Small intestine (tissue), 16 donors: ENCODE measurements at places on chromosomes 2 and 18.

DNA sequence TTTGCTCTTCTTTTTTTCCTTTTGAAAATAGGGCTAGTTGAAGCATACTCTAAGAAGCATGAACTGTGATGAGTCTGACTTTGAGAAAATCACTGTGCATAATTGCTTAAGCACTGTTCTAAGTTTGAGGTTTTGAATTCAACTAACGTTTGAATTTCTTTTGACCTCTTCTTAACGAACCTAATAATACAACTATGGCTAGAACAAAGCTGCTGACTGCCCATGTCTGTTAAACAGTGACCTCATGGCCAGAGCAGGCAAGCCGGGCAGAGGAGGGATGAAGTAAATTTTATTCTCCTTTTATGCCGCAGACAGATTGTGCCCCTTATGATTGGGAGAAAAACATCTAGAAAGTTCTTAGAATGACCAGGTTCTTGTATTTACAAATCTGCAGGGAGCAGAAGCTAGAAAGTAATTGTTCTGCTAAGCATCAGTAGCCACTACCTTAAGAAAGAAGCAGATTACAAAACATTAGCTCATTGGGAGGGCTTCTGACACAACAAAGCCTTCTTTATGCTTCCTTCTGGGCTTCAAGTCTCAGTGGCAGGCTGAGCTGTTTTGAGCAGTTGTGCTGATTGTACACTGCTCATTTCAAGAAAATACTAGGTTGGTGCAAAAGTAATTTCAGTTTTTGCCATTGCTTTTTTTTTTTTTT is 97.8 kb upstream of the RASGRP3 start:
- no peak for DNase-seq

DNA sequence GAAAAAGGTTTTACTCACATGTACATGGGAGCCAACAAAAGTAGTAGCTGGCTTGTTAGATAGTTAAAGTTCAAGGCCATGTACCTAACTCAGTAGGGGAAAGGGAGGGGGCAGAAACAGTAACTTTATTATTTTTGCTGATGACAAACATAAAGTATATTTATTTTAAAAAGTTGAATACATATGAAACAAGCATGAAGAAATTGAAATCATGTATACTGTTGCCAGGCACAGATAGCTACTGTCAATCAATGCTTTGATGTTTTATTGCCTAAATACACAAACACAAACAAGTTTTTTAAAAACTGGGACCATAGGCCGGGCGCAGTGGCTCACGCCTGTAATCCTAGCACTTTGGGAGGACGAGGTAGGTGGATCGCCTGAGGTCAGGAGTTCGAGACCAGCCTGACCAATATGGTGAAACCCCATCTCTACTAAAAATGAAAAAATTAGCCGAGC is 7.6 kb upstream of the PSD4 start:
- DNase-seq = no peak

DNA sequence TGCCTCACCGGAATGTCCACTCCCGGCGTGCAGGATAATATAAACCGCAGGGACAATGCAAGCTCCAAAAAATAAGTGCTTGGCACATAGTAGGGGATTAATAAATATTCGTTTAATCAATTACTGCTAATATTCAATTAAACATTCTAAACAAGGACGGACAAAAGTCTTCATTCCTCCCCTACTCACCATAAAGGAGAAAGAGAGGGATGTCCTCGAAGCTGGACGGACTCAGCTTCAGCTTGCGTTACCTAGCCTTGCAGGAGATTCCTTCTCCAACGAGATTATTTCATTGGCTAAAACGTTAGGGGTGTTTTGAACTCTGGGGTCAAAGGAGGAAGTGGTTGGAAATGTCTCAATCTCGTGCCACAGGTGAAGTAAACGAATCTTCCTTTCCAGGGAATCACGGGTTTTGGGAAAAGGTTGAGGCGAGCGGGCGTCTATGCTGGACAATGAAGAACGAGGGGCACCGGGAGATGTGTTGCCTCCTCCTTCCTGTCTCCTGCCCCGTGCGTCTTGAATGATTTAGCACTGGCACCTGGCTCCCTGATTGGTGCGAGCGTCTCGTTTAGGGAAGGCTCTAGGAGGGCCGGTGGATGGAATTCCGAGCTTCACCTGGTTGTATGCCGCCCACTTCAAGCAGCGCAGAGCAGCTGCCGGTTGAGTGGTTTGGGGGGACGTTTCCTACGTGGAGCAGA is 2.0 kb upstream of the GAD1 start:
- DNase-seq = no peak

DNA sequence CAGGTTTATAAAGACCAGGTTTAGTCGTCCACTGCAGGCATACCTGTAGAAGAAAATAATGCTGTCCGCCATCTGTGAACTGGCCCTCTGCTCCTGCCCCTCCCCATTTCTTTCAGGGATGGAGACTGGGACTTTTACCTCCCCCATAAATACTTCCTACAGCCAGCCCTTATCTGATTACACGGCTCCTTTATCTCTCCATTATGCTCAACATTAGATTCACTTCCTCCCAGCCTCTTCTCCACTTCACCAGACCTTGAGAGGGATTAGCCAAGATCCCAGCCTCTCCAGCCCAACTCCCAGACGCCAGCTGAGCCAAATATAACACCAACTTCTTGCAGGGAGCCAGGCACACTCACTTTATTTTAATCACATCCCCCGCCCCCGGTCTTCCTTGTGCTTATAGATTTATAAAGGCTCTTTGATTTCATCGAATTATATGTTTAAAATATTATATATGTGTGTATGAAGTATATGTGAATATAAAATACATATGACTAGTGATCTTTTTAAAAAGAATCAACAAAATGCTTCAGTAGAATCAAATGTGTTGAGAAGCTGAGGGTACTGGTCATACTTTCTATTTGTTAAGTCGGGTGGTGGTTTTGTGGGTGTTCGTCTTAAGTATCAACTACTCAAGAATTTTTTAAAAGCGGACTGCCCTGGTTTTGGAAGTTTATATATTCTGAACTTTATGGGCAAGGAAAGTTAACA is 81.0 kb downstream of the SPRED2 start:
- peak; percentile 66 for DNase-seq

GRCh38 chr2:20597860-20598183 is 53.1 kb downstream of the HS1BP3 start:
- no peak for DNase-seq

- DNase-seq = no peak
Observed at GRCh38 chr18:44859263-44859662, 178.6 kb downstream of the SETBP1 start.

DNA sequence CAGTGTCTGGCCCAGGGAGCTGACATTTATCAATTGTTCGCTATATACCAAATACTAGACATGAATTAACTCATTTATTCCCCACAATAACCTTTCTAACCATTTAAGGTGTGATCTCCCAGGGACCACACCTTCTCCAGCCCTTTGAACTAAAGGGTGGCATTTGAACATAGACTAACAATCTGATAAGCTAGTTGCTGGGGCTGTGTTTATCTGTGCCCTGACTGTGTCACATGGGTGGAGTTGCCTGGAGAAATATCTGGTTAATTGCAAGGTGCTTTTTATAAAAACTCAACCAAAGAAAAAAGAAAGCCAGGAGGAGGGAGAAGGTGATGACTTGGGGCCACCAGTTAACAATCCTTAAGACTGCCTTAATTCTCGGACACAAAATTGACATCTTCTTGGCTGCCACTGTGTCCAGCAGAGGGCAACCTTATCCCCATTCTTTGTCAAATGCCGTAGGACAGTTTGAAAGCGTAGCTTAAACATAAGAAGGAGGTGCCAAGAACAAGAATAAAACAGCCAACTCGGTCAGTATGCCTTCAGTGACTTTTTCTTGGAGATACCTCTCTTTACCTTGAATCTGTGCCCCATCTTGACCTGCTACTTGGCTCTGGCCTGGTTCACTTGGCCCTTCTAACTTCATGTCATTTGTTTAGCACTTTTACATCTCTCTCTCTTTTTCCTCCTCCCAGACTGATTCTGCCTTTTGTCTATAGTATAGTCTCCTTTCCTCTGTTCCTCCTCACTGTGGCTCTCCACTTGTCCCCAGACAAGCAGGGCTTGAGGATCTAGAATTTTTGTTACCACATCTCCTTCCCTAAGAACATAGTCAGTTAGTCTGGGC is 183.4 kb downstream of the MYO3B start:
- DNase-seq = peak; percentile 79

DNA sequence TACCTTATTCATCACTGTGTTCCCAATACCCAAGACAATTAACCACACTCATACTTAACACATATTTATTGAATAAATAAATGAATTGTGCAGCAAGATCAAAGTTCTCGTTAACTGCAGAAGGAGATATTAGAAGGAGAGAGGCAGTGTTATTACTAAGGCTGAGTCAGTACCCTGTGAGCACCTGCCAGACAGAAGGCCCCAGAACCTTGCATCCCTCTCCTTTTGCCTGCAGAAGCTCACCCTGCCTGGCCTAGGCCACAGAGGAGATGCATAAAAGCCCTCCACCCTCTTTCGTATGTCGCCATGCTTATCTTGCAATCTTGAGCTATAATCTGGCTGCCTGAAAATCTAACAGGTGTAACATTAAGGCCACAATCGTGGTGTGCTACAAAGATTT is 20.5 kb upstream of the RNF149 start:
- DNase-seq = peak; percentile 72

DNA sequence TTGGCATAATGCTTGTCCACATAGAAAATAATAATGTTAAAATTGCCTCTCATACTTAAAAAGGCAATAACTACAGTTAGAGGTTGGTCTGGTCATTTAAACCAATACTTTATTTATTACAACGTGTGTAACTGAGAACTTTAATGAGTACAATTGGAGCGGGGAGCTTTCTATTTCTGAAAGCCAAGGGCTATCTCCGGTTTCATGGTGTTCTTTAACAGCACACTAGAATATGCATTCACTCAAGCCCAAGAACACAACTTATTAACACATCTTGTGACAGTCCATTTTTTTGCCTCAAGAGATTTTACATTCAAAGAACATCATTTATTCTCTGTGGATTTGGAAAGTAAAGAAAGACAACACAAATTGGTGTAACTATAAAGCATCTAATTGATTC is 131.8 kb downstream of the KCNH7 start:
- no peak for DNase-seq

DNA sequence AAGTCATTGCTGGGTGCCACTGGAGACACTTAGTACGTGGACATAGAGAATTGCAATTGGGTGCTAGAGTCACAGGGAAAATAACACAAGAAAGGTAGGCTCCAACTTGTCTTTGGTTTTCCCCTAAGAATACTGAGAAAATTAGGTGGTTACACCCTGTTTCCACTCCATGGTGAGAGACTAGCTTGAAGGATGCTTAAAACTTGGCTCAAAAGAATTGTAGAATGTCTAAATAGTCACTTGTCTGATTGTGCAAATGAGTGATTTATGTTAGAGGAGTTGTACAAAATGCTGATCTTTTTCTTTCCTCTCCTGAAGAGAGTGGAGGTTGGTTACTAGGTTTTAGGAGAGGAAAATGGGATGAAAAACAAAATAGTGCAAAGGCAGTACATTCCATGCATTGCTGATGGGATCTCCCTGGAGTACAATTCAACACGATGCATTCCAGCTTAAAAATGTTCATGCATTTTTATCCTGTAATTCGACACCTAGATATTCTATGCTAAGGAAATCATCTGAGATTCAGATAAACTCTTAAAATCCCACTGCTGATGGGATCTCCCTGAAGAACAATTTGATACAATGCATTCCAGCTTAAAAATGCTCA is 2.2 kb upstream of the SERPINB12 start:
- no peak for DNase-seq

GRCh38 chr2:46945671-46946070 is 30.1 kb upstream of the MCFD2 start:
- no peak for DNase-seq

DNA sequence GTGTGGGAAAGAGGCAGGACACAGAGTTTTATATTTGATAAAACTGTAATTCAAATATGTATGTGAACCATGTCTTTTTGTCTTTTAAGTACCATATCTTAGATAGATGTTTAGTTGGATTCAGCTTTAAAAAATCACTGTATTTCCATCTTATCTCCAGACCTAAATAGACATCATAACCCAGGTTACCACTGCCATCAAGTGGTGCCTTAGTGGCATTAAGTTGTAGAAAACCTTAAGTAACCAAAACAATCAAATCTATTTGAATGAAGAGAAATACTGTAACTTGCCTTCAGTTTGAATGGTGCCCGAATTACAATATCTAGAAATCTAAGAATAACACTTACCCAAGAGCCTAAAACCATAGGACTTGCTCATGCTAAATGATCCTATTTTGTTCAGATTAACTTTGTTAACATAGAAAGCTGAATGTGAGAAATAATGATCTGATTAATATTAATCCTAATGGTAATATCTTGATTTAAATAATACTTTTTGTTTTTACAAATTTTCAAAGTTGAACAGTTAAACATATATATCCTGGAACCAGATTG is 92.5 kb upstream of the MAP2 start:
- DNase-seq = peak; percentile 3

GRCh38 chr2:67631483-67631882 is 234.3 kb downstream of the ETAA1 start:
- no peak for DNase-seq

DNA sequence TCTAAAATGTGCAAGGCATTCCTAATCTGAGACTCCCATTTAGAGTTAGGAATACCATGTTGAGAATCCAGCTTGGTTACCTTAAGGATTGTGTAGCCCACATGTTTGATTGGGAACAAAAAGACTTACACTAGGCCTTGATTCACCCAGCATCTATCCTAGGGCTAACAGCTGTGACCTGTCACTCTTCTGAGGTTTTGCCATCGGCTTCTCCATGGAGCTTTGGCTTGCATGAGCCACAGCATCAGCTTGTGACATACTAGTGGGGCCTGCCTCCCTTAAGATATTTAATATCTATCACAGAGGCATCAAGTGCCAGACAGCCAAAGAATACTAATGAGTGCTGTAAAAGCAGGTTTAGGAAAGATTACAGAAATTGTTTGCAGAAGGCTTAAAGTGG is 241.3 kb upstream of the UBE2E3 start:
- no peak for DNase-seq

DNA sequence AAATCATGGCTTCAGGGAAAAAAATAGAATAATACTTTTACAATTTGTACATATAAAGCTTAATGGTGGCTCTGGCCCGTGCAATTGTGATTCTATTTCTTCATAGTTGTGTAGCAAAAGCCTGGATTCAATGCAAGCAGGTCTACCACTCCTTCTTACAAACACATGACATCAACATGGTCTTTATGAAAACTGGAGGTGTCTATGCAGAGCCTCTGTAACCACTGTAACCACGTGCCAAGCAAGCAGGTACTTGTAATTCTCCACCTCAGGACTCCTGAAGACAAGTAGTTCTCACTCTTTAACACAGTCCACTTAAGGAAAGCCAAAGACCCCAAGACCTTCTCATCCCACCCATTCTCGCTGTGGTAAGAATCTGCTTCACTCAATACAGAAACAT is 62.6 kb downstream of the METTL4 start:
- no peak for DNase-seq

- no peak for DNase-seq
Observed at GRCh38 chr2:205771666-205772065, 89.4 kb downstream of the NRP2 start.
